CD4-positive, alpha-beta T cell treated with Interleukin-2 at 100 ng/mL for 4 hours (primary cell): ENCODE measurements at places on chromosomes 13 and 19.

DNA sequence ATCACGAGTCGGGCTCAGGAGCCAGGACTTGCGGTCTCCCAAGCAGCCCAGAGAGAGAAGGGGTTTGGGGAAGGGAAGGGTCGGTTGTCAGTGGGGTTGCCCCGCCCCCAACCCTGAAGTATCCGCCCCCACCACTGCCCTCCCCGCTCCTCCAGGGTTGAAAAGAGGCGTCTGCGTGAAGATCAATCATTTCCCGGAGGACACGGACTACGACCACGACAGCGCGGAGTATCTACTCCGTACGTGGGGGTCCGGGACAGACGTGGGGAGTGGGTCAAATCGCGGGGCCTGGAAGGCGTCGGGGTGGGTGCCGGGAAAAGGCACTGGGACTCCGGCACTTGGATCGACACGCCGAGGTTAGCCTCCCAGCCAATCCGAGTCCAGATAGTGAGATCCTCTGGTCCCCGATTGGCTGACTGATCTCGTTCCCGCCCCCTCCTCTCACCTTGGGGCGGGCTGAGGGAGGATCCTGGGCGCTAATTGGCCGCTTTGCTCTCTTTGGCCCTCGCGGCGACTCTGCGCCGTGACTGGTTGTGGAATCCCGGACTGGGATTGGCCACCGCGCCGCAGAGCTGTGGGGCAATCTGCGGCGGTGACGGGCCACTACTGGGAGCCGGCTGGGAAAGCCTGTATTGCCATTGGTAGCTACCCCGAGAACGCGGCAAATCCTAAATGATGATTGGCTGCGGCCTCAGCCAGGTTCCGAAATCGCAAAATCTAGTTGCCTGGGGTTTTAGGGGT, 13.3 kb upstream of the CACNG6 start:
- DNase-seq: peak; percentile 11

- DNase-seq: no peak
Observed at GRCh38 chr13:48559638-48560320, 26.9 kb upstream of the RCBTB2 start.

DNA sequence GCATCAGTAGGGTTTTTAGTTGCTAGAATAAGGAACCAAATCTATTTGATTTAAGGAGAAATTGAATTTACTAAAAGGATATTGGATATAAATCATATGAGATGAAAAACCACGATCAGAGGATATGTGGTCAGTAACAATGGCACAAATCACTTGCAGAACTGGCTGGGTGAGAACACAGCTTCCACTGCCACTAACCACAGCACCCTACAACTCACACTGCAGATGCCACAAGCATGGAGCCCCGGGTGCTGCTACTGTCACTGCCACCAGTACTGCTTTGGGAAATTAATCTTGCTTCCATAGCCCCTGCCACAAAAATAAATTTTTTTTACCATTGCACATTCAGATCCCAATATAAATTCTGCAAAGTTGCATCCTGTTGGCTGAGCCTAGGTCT, 40.6 kb upstream of the KLF12 start:
- peak; percentile 16 for DNase-seq

DNA sequence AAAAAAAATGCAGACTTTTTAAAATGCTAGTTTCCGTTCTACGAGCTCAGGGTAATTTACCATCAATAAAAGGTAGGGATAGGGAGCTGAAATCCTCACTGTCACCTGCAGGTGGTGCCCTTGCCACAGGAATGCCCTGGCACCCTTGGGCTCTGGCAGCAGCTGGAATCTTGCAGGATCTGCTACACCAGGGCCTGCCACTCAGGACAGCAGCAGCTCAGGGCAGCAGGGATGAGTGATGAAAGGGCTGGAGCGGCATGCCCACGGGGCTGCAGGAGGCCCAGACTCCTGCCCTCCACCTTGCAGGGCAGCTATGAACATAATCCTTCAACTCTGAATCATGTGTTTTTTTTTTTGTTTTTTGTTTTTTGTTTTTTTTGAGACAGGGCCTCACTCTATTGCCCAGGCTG, 54.0 kb downstream of the GNG7 start:
- DNase-seq: peak; percentile 74

GRCh38 chr13:74927823-74928222, 554.1 kb downstream of the TBC1D4 start:
- DNase-seq: no peak

DNA sequence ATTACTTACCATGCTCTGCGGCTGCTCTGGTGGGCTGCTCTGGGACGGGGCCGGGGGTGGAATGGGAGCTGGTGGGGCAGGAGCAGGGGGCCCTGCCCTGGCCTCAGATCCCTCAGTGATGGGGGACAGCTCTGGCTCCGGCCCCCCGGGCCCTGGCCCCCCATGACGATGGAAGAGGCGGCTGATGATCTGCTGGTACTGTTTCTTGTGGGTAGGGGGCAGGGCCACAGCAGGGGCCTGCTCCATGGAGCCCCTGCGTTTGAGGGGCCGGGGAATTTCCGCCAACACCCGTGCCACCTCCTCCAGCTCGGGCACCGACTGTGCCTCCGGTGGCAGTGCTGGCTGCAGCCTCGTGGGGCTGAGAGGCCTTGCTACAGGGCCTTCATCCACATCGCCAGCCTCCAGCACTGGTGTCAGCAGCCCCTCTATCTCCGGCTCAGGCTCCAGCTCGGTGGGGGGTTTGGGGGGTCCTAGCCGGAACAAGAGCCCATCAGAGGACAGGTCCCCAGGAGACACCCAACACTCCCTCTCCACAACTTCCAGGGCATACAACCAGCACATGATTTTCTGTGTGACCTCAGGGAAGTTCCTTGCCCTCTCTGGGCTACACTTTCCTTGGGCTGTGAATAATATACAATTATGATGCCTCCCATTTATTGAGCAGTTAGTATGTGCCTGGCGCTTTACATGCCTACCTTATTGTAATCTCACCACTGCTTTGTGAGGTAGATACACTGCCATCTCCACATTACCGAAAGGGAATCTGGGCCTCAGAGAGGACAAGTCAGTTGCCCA, 12.8 kb downstream of the PPP1R13L start:
- DNase-seq: no peak
